ENCODE measurements at places on chromosomes 1 and 21.

DNA sequence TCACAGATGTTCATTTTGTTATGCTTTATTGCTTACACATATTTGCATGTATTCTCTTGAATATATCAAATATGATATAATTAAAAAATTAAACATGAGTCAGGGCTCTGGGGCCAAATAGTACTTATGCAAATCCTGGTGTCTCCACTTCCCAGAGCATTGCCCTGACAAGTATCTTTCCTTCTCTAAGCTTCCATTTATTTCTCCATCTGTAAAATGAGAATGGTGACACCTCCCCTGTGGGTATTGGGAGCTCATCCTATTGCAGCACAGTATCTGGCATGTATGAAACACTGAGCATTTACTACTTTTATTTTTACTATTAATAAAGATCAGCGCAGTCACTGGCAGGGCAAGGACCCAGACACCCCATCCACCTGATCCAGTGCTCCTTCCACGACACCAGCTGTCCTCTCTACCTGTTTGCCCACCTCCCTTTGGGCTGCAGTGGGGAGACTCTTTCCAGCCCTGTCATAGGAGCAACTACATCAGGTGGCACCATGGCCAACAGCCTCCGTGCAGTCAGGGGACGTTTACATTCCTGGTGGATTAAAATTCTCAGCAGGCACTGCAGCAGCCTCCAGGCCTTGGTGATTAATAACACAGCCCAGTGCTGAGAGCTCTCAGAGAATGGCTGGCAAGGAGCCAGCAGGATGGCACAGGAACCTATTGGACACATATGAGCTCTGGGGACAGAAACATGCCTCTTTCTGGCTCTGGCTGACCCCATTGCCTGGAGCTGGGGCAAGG, 113.0 kb downstream of the DMRTB1 start:
- DNase-seq: no peak

DNA sequence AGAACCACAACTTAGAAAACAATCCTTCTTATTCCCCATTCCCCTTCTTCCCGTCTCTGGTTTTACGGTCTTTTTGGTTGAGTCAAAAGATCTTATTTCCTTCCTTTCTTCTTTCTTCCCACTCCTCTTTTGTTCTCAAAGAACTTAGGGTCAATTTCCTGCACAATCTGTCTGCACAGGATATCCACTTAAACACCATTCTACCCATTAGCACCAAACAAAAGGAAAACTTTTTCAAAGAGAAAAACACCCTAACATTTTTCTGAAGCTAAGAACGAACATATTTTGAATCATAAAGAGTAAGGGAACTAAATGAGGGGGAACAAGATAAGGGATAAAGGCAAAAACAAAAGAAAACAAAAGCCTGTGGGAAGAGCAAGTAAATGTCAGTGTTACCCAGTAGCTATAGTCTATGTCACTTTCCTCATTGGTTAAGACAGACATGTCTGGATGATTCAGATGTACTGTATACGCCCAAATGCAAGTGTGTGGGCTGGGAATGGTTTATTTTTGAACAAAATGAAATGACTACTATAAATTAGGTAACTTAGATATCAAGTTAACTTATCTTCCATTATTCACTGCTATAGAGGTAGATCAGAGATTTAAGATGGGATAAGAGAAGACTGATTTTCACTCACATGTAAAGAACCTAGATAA, 59.9 kb downstream of the TOR3A start:
- no peak for DNase-seq

DNA sequence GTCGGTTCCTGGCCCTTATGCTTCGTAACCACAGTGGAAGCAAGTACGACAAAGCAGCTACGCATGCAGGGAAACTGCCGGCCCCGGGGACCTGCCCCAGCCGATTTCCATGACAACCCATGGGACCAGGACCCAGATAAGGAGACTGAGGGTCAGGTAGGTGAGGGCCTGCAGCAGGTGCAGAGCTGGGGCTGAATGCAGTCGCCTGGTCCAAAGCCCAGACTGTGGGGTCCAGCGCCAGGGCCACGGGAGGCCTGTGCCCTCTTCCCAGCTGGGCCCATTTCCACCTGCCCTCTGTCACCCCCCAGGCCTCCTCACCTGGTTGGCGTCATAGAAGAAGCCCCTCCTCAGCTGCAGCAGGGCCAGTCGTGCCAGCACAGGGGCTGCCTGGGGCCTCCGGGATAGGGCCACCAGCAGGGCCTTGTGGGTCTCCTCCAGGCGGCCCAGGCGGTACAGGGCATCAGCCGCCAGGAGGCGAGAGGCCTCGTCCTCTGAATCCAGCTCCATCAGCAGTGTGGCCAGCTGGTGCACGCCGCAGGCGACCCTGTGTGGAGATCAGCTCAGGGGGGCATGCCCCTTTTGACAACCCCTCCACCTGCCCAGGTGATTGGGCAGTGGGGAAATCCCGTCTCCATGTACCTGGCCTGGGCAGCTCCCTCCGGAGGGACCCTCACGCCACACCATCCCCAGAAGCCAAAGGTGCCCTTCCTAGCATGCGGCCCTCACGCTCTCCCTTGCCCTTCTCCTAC, 14.2 kb downstream of the TTC34 start:
- DNase-seq: no peak

DNA sequence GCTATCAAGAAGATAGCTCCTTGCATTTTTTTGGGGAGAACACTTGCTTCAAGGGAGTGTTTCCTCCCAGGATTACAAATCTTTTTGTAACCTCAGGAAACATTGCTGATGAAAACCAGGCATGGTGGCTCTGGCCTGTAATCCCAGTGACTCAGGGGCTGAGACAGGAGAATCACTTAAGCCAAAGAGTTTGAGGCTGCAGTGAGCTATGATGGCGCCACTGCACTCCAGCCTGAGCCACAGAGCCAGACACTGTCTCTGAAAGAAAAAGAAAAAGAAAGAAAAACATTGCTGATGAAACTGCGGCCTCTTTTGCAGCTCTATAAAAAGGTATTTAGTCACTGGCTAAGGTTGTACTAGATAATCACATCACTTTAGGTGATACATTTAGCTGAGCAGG, 7.3 kb downstream of the RNU1-2 start:
- DNase-seq: no peak

- DNase-seq: no peak
Measured at GRCh38 chr1:163187849-163188248, 14.9 kb downstream of the RGS5 start.
